Pulmonary artery endothelial cell (primary cell): ENCODE measurements at places on chromosomes 4 and X. TPM values are rescaled to one million over a fixed set of nuclear protein-coding genes. Genes with fewer than 3 reads are reported as not detected.
A peak's percentile ranks its signal among the peaks of the same experiment; 100 is the strongest.

- DNase-seq, result no peak
These were observed 587.2 kb downstream of the EPHA5 start for GRCh38 chr4:65083076-65083475.

DNA sequence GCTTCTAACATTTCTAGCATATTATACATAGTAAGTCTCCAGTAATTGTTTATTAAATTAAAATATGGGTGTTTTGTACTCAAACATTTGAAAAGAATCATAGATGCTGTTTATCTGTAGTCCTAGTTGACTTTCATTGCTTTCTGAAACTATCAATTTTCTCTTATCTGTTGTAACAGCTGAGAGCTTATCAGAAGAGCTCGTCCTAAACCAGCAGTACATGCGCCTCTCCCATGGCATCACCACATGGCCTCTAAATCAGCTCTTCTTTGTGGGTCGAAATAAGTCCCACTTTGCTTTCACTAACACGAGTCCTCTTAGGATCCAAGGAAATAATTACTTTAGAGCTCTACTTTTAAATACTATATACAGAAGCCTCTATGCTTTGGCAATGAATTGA, 55.1 kb downstream of the PPP3CA start:
- DNase-seq, result no peak

Gene ARHGAP10
- 18.5 and 28.8 TPM in 2 replicates for total RNA-seq

GRCh38 chr4:41399231-41399630, 138.7 kb upstream of the LIMCH1 start:
- DNase-seq, result no peak

DNA sequence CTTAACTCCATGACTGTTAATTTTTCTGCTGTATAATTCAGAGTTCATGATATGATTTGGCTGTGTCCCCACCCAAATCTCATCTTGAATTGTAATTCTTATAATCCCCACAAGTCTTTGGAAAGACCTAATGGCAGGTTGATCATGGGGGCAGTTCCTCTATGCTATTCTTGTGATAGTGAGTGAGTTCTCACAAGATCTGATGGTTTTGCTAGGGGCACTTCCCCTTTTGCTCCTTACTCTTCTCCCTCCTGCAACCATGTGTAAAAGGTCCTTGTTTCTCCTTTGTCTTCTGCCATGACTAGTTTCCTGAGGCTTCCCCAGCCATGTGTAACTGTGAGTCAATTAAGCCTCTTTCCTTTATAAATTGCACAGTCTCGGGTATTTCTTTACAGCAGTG, 1751.9 kb downstream of the ARAP2 start:
- no peak for DNase-seq

GRCh38 chr4:83758285-83758684, 222.4 kb downstream of the GPAT3 start:
- no peak for DNase-seq

DNA sequence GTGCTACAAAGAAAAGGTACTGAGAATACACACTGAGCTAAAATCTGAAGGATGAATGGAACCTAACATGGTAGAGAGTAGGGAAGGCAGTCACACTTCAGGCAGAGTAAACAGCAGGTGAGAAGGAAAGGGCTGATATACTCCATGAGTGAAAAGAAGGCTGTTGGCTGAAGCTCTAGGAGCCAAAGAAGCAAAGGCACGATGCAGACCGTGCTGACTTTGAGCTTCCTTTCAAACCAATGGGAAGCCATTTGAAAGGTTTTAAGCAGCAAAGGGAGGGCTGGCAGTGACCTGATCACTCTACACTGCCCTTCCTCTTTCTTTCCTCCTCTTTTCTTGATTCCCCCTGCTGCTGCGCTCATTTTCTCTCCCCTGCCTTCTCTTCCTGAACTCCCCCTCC, 66.4 kb downstream of the TMEM154 start:
- no peak for DNase-seq

GRCh38 chr4:10184041-10184440, 67.4 kb upstream of the WDR1 start:
- no peak for DNase-seq

DNA sequence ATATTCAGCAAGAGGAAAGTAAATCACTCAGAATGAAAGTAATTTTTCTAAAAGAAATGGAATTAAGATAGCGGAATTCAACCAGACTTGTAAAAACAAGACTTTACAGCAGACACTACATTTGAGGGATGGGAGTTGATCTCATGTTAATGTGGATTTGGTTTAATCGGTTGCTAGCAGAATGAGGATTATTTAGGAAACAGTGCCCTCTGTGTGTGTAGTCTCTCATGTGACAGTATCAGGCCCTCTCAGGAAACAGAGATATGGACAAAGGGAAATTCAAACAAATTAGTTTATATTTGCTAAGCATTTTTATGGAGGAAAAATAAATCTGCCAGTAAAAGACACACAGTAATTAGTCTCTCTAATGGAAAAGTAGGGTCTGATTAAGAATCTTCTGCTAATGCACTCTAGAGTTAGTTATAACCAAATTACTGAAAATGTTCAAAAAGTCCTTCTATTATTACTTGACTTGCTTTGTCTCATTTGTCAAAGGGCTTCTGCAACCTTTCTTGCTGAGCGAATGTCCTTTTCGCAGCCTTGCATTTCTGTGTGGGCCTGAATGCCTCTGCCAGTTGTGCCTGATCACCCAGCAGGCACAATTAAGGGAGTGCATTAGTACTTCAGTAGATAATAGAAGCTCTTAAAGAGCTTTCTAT, 1282.3 kb upstream of the TENM3 start:
- DNase-seq, result no peak

Gene ASB9
- total RNA-seq, result 9.2 and 21.0 TPM in 2 replicates

Gene PHKA1
- 9.6 and 12.4 TPM in 2 replicates for total RNA-seq

DNA sequence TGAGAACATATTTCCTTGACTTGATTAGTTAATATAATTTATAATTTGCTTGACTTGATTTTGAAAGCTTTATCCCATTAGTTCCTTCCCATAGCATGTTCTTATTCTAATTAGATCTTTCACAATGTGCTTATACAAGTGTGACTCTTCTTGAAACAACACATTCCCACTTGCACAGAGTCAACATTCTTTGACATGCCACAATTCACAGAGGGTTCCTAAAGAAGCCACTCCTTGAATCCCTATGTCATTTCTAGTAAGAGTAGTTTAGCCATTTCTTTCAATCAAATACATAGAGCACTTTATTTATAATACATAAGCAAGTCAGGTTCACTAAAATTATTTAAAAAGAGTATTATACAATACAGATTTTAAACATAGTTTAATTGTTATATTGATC, 228.9 kb upstream of the GRID2 start:
- DNase-seq, result no peak

Gene DAPP1
- total RNA-seq, result not detected in 2 replicates

DNA sequence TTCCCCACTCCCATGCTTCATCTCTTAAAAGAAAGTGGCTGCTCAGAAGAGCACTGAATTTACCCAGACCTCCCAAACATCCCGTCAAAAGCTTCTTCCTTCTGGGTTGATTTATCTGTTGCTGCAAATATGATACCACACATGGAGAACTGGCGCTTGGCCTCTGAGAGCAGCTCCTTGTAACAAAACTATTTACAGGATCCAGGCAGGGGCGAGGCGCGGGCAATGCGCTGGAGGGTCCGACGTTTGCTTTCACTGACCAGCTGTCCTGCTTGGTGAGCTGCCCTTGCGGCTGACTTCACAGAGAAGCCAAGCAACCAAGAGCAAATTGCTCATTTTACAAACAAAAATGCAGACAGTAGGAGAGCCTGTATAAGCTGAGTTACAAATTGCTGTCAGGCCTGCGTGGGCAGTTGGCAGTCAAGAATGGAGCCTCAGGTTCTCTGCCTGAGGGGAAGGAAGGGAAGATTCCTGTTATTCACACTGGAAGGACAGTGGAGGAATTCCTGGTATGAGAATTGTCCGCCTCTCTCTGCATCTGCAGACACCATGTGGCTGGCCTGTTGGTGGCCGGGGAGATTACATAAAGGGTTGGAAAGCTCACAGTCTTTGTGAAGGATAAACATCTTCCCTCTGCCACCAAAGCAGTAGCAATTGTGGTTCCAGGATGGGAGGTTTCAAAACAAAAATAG, 192.2 kb upstream of the LEF1 start:
- no peak for DNase-seq

Gene HDAC6
- 24.7 and 37.7 TPM in 2 replicates for total RNA-seq

- DNase-seq, result no peak
These were observed 24.1 kb downstream of the HPRT1 start for GRCh38 chrX:134484039-134484438.

DNA sequence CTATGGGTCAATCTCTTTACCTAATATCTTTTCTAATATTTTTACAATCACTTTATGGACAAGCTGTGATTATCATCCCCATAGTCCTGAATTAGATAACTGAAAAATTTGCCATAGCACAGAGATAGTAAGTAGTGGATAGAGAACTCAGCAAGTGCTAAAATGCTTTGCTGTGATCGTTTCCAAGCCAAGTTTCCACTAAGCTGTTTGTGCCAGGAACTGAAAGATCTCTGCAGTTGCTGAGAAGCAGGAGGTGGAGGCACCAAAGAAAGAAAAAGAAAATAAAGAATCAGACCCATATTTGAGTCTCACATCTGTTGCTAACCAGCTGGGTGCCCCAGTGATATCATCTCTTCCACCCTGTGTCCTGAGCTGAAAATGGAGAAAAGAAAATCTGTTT, 605.6 kb upstream of the BOD1L1 start:
- no peak for DNase-seq

DNA sequence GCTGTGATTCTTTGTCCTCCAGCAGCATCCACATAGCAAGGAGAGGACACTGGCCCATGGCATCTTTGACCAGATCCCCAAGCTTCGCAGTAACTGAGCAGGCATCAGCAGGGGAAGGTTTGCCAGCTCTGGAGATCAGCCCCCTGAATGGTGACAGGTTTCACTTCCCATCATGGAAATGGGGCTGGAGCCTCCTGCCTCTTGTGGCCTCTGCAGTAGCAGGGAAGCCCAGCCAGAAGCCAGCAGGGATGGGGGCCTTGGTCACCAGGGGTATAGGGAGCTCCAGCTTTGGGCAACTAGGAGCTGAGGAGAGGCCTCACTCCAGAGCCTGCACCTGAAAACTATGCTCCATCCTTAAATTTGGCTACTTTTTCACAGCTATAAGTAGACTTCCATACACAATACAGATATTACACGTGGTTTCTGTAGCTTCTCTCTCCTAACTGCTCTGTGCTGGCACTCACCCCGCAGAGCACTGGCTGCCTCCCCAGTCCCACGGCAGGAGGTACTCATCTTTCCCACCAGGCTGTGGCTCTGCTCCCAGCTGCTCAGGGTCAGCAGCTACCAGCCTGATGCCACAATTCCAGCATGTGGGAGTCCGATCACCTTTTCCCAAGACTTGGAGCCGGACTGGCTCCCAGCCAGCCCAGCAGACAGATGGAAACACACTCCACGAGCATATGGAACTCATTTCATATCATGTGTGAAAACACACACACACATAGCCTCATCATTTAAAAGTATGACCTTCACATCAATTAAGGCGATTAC, 2.8 kb downstream of the TMEM271 start:
- DNase-seq, result no peak

Gene GYPB
- not detected in 2 replicates for total RNA-seq

GRCh38 chrX:84477114-84477513, 25.1 kb downstream of the HDX start:
- no peak for DNase-seq

GRCh38 chr4:142202404-142203332, 566.3 kb downstream of the IL15 start:
- DNase-seq, result no peak

DNA sequence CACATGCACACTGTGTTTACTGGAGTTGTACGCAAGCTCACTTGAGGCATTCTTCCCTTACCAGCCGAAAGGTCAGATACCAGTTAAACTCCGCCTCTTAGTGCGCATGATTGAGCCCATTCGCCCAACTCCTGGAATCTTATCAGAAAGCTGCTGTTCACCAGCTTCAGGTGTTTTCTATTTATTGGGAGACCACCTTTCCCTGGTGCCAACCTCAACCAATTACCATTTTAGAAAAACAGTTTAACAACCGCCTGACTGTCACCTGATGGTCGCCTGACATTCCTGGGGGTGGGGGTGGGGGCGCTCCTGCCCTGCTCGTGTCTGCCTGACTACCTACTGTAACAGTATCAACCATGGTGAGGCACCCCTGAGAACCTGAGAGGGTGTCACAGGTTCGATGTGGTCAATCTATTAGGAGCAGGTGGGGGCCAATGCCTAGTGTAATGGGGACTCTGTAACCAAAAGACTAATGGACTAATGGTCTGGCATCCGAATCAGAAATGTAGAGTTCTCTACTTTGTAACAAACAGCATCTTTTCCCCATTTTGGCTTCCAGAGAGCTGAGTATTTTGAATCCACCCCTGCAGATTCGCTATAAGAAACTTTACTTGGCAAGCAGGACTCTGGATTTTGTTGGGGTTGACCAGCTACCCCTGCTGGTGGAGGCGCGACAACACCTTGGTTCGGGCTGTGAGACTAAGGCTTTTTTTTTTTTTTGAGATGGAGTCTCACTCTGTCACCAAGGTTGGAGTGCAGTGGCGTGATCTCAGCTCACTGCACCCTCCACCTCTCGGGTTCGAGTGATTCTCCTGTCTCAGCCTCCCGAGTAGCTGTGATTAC, 58.2 kb upstream of the ZNF157 start:
- peak; percentile 7 for DNase-seq

Gene ARX
- total RNA-seq, result not detected in 2 replicates
